Choroid plexus epithelial cell (primary cell): ENCODE measurements at places on chromosomes 6 and 20.

DNA sequence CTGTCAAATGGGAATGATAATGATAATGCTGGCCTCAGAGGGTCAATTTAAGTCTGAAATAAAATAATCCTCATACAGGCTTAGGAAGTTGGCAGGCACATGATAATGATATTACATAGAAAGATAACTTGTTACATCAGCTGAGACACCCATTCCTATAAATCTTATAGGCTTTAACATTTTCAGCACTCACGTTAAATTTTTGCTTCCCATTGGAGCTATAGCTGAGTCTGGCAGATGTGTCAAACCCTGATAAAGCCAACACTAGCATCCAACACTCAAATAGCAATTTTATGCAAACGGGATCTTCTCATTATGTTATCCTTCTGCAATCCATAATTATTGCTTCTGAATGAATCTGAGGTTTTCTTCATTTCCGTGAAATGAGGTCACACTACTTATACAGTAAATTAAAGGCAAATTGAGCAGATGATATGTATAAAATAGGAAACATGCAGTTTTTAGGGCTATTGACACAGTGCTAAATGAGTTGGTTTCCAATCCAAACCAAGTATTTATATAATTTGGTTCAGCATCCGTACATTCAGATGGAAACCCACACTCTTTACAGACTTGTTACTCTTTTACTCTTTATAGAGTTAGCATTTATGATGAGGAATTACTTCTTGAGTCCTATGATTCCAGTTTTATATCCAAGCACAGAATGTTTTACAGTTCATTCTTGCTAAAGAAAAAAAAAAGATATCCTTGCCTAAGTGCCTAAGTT lies 481.6 kb downstream of the BTBD3 start:
- DNase-seq = no peak

DNA sequence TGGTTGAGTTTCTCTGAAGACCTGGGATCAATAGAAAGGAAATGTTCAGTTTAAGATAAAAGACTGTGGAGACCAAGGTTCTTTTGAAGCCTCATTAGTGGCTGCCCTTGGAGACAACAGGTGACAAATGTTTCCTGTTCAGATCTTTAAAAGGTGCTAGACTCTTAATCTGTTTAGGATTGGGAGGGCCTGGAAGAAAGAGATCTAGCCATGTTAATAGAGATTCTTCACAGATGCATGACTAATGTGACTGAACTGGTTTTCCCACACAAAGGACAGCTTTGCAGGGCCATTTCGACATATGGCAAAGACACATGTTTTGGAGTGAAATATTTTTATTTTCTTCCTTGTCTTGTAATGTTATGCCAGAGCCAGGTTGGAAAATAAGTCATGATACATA lies 82.2 kb downstream of the WDR27 start:
- DNase-seq = no peak

GRCh38 chr6:78995946-78996345 lies 82.1 kb downstream of the PHIP start:
- peak; percentile 40 for DNase-seq

GRCh38 chr6:139112146-139112545 lies 22.7 kb upstream of the HECA start:
- peak; percentile 28 for DNase-seq

DNA sequence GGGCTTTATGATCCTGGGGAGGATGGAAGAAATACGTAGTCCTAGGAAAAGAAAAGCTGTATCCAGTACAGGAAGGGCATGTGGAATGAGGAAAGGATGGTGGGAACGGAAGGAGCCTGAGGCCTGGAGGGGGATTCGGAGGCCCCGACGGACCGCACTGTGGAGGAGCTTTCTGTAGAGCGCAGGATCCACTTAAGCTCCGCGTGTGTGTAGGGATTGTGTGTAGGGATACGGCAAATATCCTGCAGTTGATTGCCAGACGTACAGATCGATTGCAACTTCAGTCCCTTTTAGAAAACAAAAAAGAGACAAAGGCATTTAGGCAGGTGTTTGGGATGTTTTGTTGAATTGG lies 32.6 kb upstream of the JAG1 start:
- DNase-seq = no peak

DNA sequence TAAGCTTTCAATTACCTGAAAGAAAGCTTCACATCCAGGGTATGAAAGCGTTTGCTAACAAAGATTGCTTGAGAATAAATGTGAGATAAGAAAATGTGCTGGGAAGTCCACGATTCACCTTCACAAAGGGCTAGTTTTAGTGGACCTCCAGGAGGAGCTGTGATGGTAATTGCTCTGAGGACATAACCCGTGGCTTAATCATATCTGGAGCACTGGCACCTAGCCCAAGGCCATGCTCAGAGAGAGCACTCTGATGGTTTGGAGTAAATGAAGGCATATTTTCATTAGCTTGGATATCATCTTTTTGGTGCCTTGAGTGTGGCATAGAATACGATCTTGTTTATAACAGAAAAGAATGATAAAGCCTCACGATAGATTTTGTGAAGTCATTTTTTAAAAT lies 46.9 kb upstream of the BACH2 start:
- DNase-seq = peak; percentile 54

DNA sequence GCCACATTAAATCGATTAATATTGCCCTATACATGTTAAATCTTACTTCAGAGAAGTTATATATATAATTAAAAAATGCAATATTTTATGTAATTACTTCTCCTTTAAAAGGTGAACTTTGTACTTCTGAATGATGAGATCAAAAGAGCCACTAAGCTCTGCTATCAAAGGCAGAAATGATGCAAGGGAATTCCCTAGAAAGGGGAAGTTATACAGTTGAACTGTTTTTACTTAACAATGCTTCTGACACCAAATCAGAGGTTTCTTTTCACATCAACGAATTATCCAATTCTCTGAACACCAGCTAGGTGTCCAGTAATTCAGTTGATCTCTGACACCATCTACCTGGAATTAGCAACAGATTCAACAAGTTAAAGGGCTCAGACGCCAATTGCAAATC lies 319.9 kb upstream of the TSHZ2 start:
- no peak for DNase-seq

DNA sequence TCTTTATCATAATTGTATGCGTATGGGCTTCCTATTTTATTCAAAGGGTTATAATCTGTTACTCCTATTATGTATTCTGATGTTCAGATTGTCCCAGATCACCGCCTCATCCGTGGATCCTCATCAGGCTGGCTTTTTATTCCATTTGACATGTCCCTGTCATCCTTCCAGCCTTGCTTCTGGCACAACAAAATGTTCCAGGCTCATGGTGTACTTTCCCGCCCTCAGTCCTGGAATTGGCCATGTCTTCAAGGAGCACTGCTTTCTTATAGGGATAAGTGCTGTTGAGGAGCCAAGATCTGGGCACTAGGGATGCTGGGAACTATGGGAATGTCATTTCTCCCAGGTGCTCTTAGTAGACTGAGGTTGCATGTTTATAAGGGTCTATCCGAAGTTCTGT lies 207.8 kb downstream of the JARID2 start:
- no peak for DNase-seq

- no peak for DNase-seq
Measured at GRCh38 chr6:34476921-34477320, 11.0 kb downstream of the PACSIN1 start.

DNA sequence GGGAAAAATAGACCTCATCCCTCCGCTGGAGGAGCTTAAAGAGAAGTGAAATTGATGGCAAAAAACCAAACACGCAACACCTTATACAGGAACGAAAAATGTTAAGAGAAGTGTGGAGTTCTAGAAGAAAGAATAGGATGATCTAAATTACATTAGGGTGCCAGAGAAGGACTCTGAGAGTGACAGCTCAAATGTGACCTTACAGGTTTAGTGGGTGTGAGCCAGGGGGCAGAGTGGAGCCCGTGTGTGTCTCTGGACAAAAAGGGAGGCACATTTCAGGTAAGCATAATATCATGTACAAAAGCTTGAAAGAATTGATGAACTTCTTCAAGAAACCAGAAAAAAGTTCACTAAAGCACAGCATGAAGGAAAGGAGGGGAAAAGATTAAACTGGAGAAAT lies 20.8 kb downstream of the HLA-DRA start:
- DNase-seq = no peak

GRCh38 chr6:158314737-158315136 lies 2.5 kb downstream of the TULP4 start:
- no peak for DNase-seq

DNA sequence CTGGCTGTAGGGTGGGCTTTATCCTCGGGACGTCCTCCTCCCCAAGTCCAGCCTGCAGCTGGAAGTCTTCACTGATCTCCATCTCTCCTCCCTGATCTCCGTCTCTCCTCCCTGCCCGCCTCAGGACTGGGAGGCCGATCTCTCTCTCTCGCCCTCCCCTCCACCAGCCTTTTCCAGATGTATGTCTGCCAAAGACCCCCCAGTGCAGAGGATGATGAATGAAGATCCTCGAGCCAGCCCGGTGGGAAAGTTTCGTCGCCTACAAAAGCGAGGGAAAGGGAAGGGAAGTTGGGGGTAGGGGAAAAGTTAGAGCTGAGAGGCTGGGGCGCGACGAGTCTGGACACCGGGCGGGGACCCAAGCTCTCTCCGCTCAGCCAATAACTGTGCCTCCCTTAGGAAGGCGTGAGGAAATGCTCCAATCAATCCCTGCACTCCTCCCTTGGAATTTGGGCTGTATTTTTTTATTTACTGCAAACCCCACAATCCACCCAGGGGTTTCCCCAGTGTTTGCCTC lies 595 bp upstream of the SRF start:
- peak; percentile 92 for DNase-seq

- no peak for DNase-seq
Measured at GRCh38 chr20:56469077-56469449, 636 bp downstream of the RTF2 start.
